ENCODE measurements at places on chromosomes 1 and 21.
A peak's percentile ranks its signal among the peaks of the same experiment; 100 is the strongest.

GRCh38 chr1:164948101-164948500 lies 389.1 kb downstream of the PBX1 start:
- H3K4me1 ChIP-seq = no peaks in the 10 kb centered on the region
- no peaks in the 10 kb centered on the region for H3K36me3 ChIP-seq
- H3K27me3 ChIP-seq = no peaks in the 10 kb centered on the region
- no peak overlapping the region for H3K27ac ChIP-seq
- no peak overlapping the region for H3K4me3 ChIP-seq
- no peak for DNase-seq

- H3K27ac ChIP-seq = no peak overlapping the region
- no peaks in the 10 kb centered on the region for H3K36me3 ChIP-seq
- DNase-seq = no peak
Measured at GRCh38 chr1:7298749-7299151, 472.3 kb upstream of the VAMP3 start.

- no peak for DNase-seq
- no peak overlapping the region for H3K4me3 ChIP-seq
- H3K36me3 ChIP-seq = peaks cover 10% of the 10 kb centered on the region
- H3K27me3 ChIP-seq = no peaks in the 10 kb centered on the region
Measured at GRCh38 chr1:6519935-6520671, 28.6 kb upstream of the PLEKHG5 start.

DNA sequence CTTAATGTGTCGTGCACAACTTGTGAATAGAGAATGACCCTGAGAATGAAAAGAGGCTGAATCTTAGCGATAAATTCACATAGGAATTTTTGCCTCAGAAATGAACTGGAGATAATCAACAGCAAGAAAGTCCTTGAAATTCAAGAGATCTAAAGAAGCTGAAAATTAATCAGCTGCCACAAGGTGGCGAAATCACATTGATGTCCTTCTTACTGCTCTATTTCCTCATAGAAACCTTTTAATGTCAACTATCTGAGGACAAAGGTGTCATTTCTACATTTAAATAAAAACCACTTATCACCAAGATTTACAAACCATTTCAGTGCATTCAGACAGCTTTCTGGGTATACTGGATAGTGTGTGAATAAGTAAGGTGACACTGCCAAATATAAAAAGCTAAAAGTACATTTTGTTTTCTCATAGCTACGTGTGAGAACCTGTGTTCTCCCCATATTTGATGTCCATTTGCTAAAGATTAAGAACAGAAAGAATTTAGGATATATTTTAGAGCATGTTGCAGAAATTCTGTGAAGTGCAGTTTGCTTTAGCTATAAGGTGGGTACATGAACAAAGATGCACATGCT lies 485.3 kb upstream of the PTBP2 start:
- H3K36me3 ChIP-seq = no peaks in the 10 kb centered on the region
- H3K4me3 ChIP-seq = no peak overlapping the region
- H3K27me3 ChIP-seq = no peaks in the 10 kb centered on the region
- DNase-seq = peak; percentile 7

- no peak for DNase-seq
- H3K4me3 ChIP-seq = no peak overlapping the region
- H3K36me3 ChIP-seq = no peaks in the 10 kb centered on the region
- H3K27ac ChIP-seq = no peak overlapping the region
- H3K4me1 ChIP-seq = peaks cover 4% of the 10 kb centered on the region
Measured at GRCh38 chr1:94258873-94259331, 21.5 kb upstream of the ARHGAP29 start.

DNA sequence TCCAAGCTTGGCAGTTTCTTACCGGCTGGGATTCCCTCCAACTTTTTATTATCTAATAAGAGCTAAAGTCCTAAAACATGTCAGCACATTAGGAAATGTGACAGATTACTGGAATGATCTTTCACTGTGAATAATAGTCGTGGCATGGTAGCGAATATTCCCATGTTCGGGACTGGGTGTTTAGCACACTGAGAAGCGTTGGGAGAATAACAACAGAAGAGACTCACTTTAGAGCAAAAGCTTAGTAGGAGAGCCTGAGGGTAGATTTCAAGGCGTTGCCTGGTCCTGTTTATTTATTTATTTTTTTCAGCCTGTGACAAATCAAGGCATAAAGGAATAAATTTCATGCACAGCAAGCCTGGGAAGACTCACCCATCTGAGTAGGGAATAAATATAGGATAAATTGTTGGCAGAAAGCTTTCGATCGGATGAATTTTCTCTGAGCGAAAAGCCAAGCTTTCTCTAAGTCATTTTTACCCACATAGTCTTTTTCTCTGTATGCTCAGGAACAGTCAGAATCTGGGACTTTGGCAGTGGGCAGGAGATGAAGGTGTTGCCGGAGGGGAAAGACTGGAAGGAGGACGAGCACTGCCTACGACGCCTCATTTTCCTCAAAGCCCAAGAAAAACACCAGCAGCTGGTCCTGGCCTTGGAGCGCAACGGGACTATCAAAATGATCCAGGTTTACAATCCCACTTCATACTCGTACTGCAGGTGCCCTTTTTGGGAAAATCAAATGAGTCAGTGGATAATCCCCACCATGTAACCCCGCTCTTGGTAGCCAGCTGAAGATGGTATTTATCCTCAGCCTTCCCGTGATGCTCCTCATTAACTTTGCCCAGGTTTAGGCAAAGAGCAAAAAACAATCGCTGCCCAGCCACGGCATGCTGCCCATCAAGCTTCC lies 97.2 kb downstream of the WDR64 start:
- DNase-seq = no peak
- H3K4me1 ChIP-seq = no peaks in the 10 kb centered on the region
- H3K27ac ChIP-seq = no peak overlapping the region
- H3K4me3 ChIP-seq = no peak overlapping the region
- no peaks in the 10 kb centered on the region for H3K36me3 ChIP-seq
- no peaks in the 10 kb centered on the region for H3K27me3 ChIP-seq

- no peak for DNase-seq
- H3K4me1 ChIP-seq = peaks cover 24% of the 10 kb centered on the region
- H3K4me3 ChIP-seq = no peak overlapping the region
Measured at GRCh38 chr1:162335126-162335525, 41.5 kb downstream of the SPATA46 start.

- no peak overlapping the region for H3K27ac ChIP-seq
- H3K36me3 ChIP-seq = no peaks in the 10 kb centered on the region
- H3K4me3 ChIP-seq = no peak overlapping the region
- H3K4me1 ChIP-seq = no peaks in the 10 kb centered on the region
- no peaks in the 10 kb centered on the region for H3K27me3 ChIP-seq
Measured at GRCh38 chr1:64161357-64161941, 42.0 kb upstream of the UBE2U start.

DNA sequence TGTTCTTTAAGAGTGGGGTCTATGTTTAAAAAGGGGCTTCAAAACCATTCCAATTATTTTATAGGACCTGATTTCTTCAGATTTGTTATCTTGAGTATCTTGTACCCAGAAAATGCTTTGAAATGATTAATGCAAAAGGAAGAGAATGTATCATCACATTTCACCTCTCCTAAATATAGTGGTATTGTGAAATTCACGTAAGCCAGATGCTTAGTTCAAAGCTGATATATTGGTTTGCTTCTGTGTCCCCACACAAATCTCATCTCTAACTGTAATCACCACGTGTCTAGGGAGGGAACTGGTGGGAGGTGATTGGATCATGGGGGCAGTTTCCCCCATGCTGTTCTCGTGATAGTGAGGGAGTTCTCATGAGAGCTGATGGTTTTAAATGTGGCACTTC lies 8.5 kb downstream of the SOAT1 start:
- H3K4me3 ChIP-seq = no peak overlapping the region
- no peaks in the 10 kb centered on the region for H3K27me3 ChIP-seq
- DNase-seq = no peak

DNA sequence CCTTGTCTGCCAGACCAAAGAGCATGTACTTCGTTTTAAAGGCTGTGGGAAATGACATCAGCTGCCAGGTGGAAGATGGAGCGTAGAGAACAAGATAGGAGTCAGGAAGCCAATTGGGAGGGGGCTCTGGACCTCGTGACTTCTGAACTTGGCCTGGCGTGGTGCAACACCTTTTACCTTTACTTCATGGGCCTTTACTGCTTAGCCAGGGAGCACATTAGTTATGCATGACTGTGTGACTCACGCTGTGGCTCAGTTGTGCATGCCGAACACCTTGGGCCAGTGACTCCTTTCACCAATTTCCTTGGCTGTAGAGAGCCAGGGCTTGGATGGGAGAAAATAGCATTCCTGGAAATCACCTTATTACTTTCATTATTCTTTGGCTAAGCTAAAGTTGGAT lies 7.2 kb downstream of the XCL1 start:
- no peak for DNase-seq
- no peak overlapping the region for H3K4me3 ChIP-seq
- no peaks in the 10 kb centered on the region for H3K36me3 ChIP-seq
- H3K4me1 ChIP-seq = no peaks in the 10 kb centered on the region
- H3K27me3 ChIP-seq = no peaks in the 10 kb centered on the region

DNA sequence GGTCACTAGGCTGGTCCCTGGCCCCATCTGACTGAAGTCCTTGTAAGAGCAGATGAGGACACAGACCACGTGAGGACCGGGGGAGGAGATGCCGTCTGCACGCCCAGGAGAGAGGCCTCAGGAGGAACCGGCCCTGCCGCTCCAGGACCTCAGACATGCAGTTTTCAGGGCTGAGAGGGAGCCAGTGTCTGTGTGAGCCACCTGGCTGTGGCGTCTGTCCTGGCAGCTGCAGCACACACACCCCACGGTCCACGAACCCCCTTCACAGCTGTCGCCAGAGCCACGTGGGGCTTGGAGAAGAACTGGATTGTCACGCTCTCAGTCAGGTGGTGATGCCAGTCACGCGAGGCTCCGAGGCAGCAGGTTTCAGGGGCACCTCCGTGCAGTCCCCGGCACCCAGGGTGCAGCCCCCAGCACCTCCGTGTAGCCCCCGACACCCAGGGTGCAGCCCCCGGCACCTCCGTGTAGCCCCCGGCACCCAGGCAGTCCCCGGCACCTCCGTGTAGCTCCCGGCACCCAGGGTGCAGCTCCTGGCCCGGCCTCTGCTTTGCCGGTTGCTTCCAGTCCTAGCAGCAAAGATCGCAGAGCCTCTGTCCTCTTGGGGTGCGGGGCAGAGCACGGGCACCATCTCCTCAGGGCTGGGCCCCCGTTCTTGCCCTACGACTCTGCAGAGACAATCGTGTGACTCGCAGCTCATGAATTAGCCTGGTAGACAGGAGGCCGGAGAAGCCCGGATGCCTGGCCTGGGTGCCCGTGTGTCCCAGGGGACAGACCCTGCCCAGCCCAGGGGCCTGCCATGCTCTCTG lies 19.0 kb upstream of the SUMO3 start:
- H3K4me1 ChIP-seq = peaks cover 3% of the 10 kb centered on the region
- no peaks in the 10 kb centered on the region for H3K27me3 ChIP-seq
- no peak overlapping the region for H3K4me3 ChIP-seq
- no peak for DNase-seq
- H3K36me3 ChIP-seq = no peaks in the 10 kb centered on the region

GRCh38 chr21:35422011-35422410 lies 372.9 kb upstream of the RUNX1 start:
- DNase-seq = no peak
- H3K27me3 ChIP-seq = no peaks in the 10 kb centered on the region
- no peaks in the 10 kb centered on the region for H3K4me1 ChIP-seq
- H3K27ac ChIP-seq = no peak overlapping the region

GRCh38 chr1:14263671-14264070 lies 334.8 kb upstream of the KAZN start:
- no peaks in the 10 kb centered on the region for H3K36me3 ChIP-seq
- no peak overlapping the region for H3K4me3 ChIP-seq
- no peaks in the 10 kb centered on the region for H3K4me1 ChIP-seq
- no peaks in the 10 kb centered on the region for H3K27me3 ChIP-seq
- no peak overlapping the region for H3K27ac ChIP-seq

GRCh38 chr21:29645666-29646553 lies 293.9 kb downstream of the GRIK1 start:
- H3K27ac ChIP-seq = no peak overlapping the region
- DNase-seq = no peak
- no peak overlapping the region for H3K4me3 ChIP-seq
- H3K4me1 ChIP-seq = peaks cover 12% of the 10 kb centered on the region

DNA sequence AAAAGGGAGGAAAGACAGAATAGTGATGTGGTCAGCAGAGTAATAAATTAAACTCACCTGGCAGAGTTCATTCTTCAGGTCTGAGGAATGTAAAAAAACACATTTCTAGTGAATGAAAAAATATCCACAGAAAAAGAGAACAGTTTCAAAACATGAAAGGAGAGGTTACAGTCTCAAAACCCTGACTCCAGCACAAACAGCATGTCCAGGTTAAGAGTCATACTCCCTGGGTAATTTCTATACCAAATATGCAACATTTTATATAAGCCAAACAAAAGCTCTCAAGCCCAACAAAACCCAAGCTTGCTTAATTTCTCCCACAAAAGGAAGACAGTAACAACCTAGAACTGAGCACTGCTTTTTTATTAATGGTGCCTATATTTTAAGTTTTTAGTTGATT lies 173.0 kb downstream of the NTMT2 start:
- no peak overlapping the region for H3K4me3 ChIP-seq
- H3K36me3 ChIP-seq = no peaks in the 10 kb centered on the region
- H3K4me1 ChIP-seq = no peaks in the 10 kb centered on the region
- H3K27ac ChIP-seq = no peak overlapping the region
- H3K27me3 ChIP-seq = no peaks in the 10 kb centered on the region

GRCh38 chr1:239354231-239354630 lies 32.1 kb upstream of the CHRM3 start:
- no peak overlapping the region for H3K4me3 ChIP-seq
- H3K27me3 ChIP-seq = no peaks in the 10 kb centered on the region
- H3K36me3 ChIP-seq = no peaks in the 10 kb centered on the region
- no peak for DNase-seq
- H3K4me1 ChIP-seq = no peaks in the 10 kb centered on the region

DNA sequence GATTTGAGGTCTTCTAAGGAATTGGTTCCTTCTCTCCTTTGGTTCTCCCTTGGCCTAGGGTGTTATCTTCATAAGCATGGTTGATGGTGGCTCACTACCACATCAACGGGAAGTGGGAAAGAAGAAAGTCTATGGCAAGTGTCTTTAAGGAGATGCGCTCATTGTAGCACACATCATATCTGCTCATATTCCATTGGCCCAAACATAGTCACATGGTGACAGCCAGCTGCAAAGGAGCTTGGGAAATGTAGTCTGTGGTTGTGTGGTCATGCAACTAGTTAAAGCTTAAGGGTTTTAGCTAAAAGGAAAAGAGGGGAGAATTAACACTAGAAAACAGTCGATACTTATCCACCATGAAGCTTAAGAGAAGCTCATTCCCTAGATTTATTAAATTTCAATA lies 11.4 kb upstream of the MRPS6 start:
- H3K4me1 ChIP-seq = peaks cover 5% of the 10 kb centered on the region
- no peaks in the 10 kb centered on the region for H3K27me3 ChIP-seq
- H3K36me3 ChIP-seq = no peaks in the 10 kb centered on the region
- H3K4me3 ChIP-seq = no peak overlapping the region

- H3K4me3 ChIP-seq = no peak overlapping the region
- H3K36me3 ChIP-seq = no peaks in the 10 kb centered on the region
- H3K27me3 ChIP-seq = peaks cover 100% of the 10 kb centered on the region
- DNase-seq = no peak
- no peak overlapping the region for H3K27ac ChIP-seq
Measured at GRCh38 chr1:156422602-156423091, 53.6 kb downstream of the RHBG start.

GRCh38 chr21:43300496-43301408 lies 126.2 kb downstream of the SIK1 start:
- no peak overlapping the region for H3K27ac ChIP-seq
- no peak overlapping the region for H3K4me3 ChIP-seq
- DNase-seq = no peak
- no peaks in the 10 kb centered on the region for H3K36me3 ChIP-seq

- no peaks in the 10 kb centered on the region for H3K36me3 ChIP-seq
- H3K4me1 ChIP-seq = no peaks in the 10 kb centered on the region
- no peak overlapping the region for H3K4me3 ChIP-seq
- H3K27me3 ChIP-seq = peaks cover 80% of the 10 kb centered on the region
Measured at GRCh38 chr1:18632218-18632588, 1.6 kb downstream of the PAX7 start.

- no peak overlapping the region for H3K27ac ChIP-seq
- no peaks in the 10 kb centered on the region for H3K36me3 ChIP-seq
- no peaks in the 10 kb centered on the region for H3K4me1 ChIP-seq
- H3K4me3 ChIP-seq = no peak overlapping the region
Measured at GRCh38 chr1:93614986-93615581, 66.6 kb downstream of the BCAR3 start.
